Upper lobe of left lung (tissue), 6 donors: ENCODE measurements at places on chromosomes 7 and 10. TPM values are rescaled to one million over a fixed set of nuclear protein-coding genes. Genes with fewer than 3 reads are reported as not detected.

Gene STAG3
- not detected for total RNA-seq

Gene PAPOLB
- total RNA-seq = 0.98 TPM

Gene KNDC1
- 9.6 TPM for total RNA-seq

Gene HTR5A
- not detected for total RNA-seq

Gene TRIM50
- total RNA-seq = 0.55 TPM

Gene NPY4R2
- total RNA-seq = 2.6 TPM

- no peak overlapping the region for H3K27ac ChIP-seq
- no peak overlapping the region for H3K4me3 ChIP-seq
- H3K4me1 ChIP-seq = no peaks in the 10 kb centered on the region
- H3K27me3 ChIP-seq = no peaks in the 10 kb centered on the region
These were observed 256.3 kb upstream of the CSTF2T start for GRCh38 chr10:51955696-51956095.

DNA sequence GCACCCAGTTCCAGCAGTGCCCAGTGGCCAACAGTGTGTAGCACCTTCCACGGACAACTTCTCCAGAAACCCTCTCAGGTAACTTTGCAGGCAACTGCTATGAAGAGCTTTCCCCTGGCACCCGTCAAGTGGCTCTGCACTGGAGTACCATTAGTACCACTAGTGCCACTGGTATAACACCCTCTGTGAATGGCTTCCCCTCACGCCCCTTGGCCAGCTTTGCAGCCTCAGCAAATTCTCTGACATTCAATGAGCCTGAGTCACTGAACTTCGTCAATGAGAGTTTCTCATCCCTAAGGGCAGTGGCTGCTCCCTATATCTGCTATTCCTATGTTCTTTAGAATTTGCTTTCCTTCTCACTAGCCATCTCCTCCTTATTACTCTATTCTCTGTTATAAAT is 7.6 kb upstream of the HERPUD2 start:
- H3K36me3 ChIP-seq = no peaks in the 10 kb centered on the region
- H3K27me3 ChIP-seq = no peaks in the 10 kb centered on the region
- DNase-seq = no peak
- H3K27ac ChIP-seq = no peak overlapping the region
- no peak overlapping the region for H3K4me3 ChIP-seq
- H3K4me1 ChIP-seq = no peaks in the 10 kb centered on the region

- no peak for DNase-seq
- H3K4me1 ChIP-seq = peaks cover 5% of the 10 kb centered on the region
- peaks cover 42% of the 10 kb centered on the region for H3K36me3 ChIP-seq
- H3K27me3 ChIP-seq = no peaks in the 10 kb centered on the region
These were observed 251.7 kb downstream of the ZMYND11 start for GRCh38 chr10:386771-387592.

GRCh38 chr10:34403512-34403911 is 411.6 kb downstream of the PARD3 start:
- no peaks in the 10 kb centered on the region for H3K27me3 ChIP-seq
- no peak for DNase-seq
- H3K36me3 ChIP-seq = no peaks in the 10 kb centered on the region
- no peak overlapping the region for H3K4me3 ChIP-seq
- peaks cover 11% of the 10 kb centered on the region for H3K4me1 ChIP-seq

GRCh38 chr10:24097751-24098207 is 111.2 kb upstream of the KIAA1217 start:
- no peak overlapping the region for H3K4me3 ChIP-seq
- DNase-seq = no peak
- no peaks in the 10 kb centered on the region for H3K36me3 ChIP-seq
- H3K27me3 ChIP-seq = no peaks in the 10 kb centered on the region

GRCh38 chr7:6691609-6692106 is 15.1 kb downstream of the ZNF12 start:
- no peak overlapping the region for H3K4me3 ChIP-seq
- H3K27ac ChIP-seq = no peak overlapping the region
- H3K36me3 ChIP-seq = peaks cover 75% of the 10 kb centered on the region
- no peaks in the 10 kb centered on the region for H3K4me1 ChIP-seq
- H3K27me3 ChIP-seq = no peaks in the 10 kb centered on the region

- no peaks in the 10 kb centered on the region for H3K27me3 ChIP-seq
- DNase-seq = no peak
- no peak overlapping the region for H3K4me3 ChIP-seq
- H3K27ac ChIP-seq = peak overlapping the region; percentile 54
- H3K36me3 ChIP-seq = no peaks in the 10 kb centered on the region
These were observed 34.8 kb downstream of the GRK5 start for GRCh38 chr10:119242186-119242585.
